ENCODE measurements at places on chromosomes 7 and 10.

- no peak for DNase-seq
These were observed 153.3 kb downstream of the EGFR start for GRCh38 chr7:55172161-55172560.

GRCh38 chr10:6383096-6383812 is 180.5 kb downstream of the PFKFB3 start:
- no peak for DNase-seq

GRCh38 chr7:36764929-36765328 is 40.6 kb upstream of the AOAH start:
- no peak for DNase-seq

- no peak for DNase-seq
These were observed 68.1 kb downstream of the ST7 start for GRCh38 chr7:117021366-117021765.

DNA sequence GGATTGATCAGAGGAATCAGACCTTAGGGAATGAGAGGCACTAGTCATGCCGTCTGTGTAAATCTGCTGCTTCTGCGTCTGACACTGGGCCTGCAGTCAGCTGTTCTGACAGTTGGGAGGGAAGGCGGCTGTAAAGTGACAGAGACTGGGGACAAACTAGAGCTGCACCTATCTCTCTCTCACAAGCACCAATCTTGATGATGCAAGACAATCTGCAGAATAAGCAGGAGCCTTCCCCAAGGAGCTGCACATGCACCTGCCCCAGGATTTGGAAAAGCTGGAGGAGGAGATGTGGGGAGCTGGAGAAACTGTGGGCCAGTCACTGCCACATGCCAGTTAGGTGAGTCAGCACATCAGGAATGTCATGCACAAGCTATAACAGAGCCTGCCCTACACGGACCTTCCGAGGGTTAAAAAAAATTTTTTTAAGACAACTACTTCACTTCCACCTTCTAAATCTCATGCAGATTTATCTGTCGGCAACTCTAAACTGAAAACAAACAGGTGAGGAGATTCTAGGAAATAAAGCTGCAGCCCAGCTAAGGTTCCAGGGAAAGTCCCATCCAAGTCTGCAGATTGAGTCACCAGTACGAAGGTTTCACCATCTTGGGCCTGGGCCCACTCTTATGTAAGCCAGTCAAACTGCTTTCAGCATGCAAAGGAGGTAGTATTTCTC is 39.2 kb downstream of the ENO4 start:
- no peak for DNase-seq

DNA sequence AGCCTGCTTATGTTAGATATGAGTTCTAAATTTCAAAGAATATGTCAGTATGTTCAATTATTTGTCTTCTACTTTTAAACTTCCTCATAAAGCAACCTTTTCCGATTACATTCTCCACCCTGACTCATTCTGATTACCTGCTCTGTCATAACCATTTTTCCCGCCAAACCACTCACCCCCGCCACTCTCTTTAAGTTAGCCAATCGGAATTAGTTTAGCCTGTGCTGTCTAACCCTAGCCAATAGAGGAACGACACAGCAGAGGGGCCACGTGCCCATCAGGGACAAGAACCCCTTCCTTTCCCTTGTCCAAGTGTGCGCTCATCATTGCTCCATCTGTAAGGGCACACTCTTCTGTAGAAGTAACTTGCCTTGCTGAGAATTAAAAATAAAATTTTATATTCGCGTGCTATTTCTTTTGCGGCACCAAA is 91.4 kb downstream of the CCDC71L start:
- no peak for DNase-seq

Measured in activated T-helper 1 cell treated with anti-CD3 and anti-CD28 coated beads, Interleukin-12 subunit alpha, Interleukin-12 subunit beta, Interleukin-2, Interleukin-4 antibody, amounts not matched to agents 30 ng/mL and 10 ng/mL and 1 ng/mL, durations not matched to agents 14 hours and 24 hours and 36 hours (primary cell).